Activated T-helper 1 cell treated with anti-CD3 and anti-CD28 coated beads, Interleukin-2, amount 50 U/mL, for 16 hours (primary cell): ENCODE measurements at places on chromosomes 2 and 18.

DNA sequence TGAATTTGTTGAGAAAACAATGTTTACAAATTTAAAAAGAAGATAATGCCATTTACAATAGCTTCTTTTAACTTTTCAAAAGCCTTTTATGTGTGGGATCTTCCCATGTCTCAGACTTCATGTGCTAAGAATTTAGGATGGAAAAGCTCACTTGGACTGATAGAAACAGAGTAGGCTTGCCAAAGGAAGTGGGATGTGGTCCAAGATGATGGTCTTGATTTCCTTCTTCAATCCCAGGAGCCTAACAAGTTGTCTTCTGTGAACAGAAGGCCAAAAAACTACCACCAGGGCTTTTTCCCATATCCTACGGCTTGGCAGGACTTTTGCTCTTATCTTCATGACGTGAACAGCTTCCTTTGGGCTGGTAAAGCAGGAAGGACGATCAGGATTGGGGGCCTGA lies 9.5 kb downstream of the CXCR4 start:
- no peak for DNase-seq

- DNase-seq = no peak
Measured at GRCh38 chr18:56167366-56167765, 471.0 kb downstream of the TXNL1 start.

DNA sequence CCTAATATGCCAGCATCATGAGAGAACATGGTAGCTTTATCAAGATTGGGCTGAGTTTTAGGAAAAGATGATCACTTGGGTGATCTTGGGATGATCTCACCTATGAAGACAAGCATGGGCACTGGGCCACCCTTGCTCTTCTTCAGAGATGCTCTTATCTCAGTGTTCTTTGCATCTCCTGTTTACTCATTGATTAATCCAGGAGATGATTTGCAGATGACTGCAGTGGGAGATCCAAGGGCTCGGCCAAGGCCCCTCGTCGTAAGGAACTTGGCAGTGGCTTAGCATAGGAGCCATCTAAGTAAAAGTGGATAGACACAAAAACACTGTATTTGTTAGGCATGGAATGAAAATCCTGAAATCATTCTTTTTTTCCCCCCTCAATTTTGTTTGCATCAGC lies 228.4 kb downstream of the FHOD3 start:
- DNase-seq = no peak

- DNase-seq = no peak
Measured at GRCh38 chr2:126663184-126663963, 7.4 kb downstream of the GYPC start.

GRCh38 chr2:46446871-46447568 lies 32.3 kb upstream of the TMEM247 start:
- no peak for DNase-seq

DNA sequence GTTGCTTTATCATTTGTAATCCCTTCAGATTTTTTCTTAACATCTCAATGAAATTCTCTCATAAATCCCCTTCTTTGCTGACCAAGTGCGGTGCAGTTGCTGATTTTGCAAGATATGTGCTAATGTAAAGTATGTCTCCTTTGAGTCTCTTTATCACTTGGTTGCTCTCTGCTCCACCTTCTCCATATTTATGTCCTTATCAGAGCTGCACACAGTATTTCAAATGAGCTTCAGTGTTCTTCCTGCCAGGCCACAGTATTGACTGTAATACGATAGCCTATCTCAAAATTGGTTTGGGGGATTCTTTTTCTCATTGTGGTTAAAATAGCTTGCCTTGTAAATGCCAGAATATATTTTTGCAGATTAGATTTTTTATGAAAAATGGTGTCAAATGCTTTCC lies 32.2 kb downstream of the MAIP1 start:
- DNase-seq = no peak

GRCh38 chr2:150588506-150588870 lies 101.0 kb upstream of the RND3 start:
- no peak for DNase-seq

- no peak for DNase-seq
Measured at GRCh38 chr18:68147728-68148127, 567.2 kb downstream of the TMX3 start.

DNA sequence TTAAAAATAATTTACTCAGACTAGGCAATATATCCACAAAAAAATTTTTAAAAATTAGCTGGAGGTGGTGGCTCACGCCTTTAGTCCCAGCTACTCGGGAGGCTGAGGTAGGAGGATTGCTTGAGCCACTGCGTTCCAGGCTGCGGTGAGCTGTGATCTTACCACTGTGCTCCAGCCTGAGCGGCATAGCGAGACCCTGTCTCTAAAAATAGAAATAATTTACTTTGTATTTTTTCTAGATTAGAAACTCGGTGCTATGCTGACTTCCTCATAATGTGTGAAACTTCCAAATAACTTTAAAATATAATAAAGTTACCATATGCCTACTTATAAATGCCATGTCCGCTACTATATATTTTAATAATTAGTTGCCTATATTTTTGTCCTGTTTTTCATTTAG lies 6.7 kb downstream of the PPIG start:
- DNase-seq = no peak

GRCh38 chr2:207008105-207008990 lies 69.0 kb downstream of the CPO start:
- DNase-seq = no peak

- no peak for DNase-seq
Measured at GRCh38 chr18:48979944-48980890, 29.5 kb upstream of the SMAD7 start.

- DNase-seq = no peak
Measured at GRCh38 chr2:147288131-147288530, 556.7 kb upstream of the ACVR2A start.

DNA sequence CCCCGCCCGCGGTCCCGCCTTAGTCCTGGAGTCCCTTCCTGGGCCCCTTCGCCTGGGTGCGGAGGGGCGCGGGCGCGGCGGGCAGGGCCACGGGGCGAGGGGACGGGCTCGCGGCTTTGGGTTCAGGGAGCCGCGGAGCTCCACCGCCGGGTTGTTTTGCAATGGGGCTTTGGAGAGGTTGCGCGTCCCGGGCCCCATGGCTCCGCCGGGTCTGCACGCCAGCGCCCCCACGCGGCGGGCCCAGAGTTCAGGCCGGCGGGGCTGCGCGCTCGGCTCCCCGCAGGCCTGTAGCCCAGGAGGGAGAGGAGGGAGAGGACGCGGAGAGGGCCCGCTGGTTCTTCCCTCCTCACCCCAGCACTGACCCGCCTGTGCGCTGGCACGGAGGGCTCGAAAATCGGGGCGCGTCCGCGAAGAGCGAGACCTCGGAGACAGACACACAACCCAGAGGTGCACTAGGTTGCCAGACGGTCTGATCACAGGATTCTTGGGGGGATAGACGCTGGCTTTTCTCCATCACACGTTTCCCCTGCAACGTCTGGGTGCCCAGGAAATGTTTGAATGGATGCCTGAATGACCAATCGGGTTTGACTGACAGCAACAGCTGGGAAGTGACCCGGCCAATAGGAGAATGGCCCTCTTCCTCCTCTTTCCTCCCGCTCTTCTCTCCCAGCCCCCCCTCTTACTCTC lies 4.9 kb upstream of the SIX2 start:
- no peak for DNase-seq

GRCh38 chr18:78399992-78400503 lies 579.6 kb upstream of the SALL3 start:
- DNase-seq = no peak

- DNase-seq = no peak
Measured at GRCh38 chr2:122737429-122738077, 982.1 kb downstream of the TSN start.

- no peak for DNase-seq
Measured at GRCh38 chr2:223696719-223697118, 94.6 kb upstream of the SCG2 start.

DNA sequence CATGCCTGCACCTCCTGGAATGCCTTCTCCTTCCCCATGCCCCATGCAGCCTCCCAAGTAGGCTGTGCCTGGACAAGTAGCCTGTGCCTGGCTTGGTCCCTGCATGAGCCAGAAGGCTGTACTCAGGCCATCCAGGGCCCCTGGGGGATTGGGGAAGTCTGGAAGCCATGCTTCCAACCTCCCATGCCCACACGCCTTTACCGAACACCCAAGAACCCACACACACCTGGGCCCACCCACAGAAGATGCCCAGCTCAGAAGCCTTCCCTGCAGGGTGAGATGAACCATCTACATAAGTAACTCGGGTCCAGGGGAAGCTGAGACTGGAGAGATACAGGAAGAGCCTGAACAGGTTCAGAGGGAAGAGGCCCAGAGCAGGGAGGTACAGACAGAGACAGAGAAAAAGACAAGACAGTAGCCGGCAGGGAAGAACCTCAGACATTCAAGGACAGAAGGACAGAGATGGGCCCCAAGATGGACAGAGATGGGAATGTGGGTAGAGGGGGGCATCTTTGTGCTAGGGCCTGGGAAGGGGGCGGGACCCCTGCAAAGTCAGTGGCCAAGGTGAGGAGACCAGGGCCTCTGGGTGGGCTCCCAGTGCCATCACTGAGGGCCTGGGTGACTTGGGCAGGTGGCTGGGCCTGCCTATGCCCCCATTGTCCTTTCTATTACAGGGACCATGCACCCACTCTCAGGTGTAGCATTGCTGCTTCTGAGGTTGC lies 4.3 kb downstream of the BIN1 start:
- DNase-seq = no peak

GRCh38 chr18:63980896-63981460 lies 11.1 kb downstream of the SERPINB8 start:
- DNase-seq = no peak

- DNase-seq = no peak
Measured at GRCh38 chr2:1739961-1740715, 4.2 kb downstream of the PXDN start.

DNA sequence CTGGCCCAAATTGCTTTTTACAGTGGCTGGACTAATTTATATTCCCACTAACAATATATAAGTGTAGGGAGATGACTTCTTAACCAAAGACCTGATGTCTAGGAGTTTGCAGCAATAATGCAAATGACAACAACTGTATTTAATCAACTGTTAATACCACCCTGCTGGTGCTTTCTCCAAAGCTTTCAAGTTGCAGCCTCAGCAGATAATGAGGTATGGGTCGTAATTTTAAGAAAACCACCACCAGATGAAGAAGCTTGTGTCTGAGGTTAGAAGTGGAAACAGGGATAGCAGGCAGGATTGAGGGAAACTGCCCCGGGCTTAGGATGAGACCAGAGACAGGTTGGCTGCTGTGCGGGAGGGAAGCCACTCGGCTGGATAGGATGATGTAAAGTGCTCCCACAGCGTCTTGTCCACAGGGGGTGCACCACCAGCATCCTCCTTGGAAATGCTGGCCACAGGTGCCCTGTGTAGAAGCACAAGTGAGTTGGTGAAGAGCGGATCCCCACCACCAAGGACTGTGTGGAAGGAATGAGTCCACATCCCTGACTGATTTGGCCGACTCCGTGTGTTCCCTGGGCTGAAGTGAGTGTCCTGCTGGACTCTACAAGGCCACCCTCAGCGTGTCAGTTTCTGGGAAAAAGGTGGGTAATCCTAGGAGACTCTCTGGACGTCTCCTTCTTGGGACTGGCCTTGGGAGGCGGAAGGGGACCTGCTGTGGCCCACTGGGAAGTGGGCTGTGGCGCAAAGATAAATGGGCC lies 76.1 kb upstream of the SMAD2 start:
- no peak for DNase-seq

GRCh38 chr2:55992455-55992854 lies 68.9 kb upstream of the EFEMP1 start:
- DNase-seq = no peak

GRCh38 chr18:22698711-22699110 lies 234.4 kb upstream of the RBBP8 start:
- DNase-seq = no peak

GRCh38 chr2:127877626-127878025 lies 8.1 kb downstream of the AMMECR1L start:
- DNase-seq = no peak

GRCh38 chr18:38948436-38948835 lies 1382.8 kb upstream of the CELF4 start:
- DNase-seq = no peak

DNA sequence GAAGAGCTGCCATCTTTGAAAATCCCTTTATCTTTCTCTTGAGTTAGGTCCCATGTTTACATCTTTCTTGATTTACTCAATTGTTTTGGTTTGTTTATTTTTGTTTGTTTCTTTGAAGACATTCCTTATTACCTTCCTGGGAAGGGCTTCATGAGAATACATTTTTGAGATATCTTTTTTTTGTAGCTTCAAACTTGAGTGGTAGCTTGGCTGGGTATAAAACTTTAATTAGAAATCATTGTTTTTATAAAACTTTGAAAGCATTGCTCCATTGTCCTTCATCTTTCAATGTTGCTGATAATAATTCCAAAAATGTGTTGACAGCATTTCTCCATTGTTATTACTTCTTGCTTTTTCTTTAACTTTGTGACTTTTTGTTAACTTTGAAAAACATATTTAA lies 145.9 kb upstream of the RBMS1 start:
- no peak for DNase-seq

- DNase-seq = no peak
Measured at GRCh38 chr2:241741016-241741415, 6.6 kb downstream of the D2HGDH start.

DNA sequence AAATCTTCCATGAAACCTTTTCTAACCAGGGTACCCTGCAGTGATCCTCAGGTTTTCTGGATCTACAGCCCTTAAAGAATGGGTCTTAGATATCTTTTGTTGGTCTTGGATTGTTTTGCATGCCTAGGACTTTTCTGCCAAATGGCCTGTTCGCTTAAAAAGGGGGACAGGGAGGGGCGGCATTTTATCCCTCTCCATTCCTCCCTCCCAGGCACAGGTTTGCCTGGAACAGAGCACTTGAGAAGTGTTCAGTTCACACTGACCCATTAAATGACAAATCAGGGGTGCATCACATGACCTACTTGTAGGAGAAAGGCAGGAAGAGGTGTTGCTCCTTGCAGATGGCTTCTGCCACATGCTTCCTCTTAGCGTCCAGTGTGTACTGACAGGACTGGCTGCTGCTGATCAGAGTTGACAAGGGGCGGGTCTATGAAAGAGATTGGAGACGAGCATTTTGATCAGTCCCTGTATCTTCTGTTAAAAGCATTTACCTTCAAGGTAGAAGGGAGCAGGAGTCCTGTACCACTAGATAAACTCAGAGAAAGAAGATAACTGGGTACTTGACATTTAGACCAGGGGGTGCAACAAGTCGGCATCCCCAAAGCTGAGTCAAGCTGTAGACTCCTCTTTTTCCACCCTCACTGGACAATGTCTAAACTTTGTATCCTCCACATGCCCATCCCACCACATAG lies 8.4 kb downstream of the APOB start:
- DNase-seq = no peak

- DNase-seq = no peak
Measured at GRCh38 chr2:56444339-56444738, 260.5 kb downstream of the CCDC85A start.

GRCh38 chr18:12839526-12840196 lies 44.4 kb downstream of the PTPN2 start:
- DNase-seq = no peak

GRCh38 chr2:17497718-17498117 lies 20.5 kb downstream of the RAD51AP2 start:
- no peak for DNase-seq
